ENCODE measurements at places on chromosomes 1 and 21. TPM values are rescaled to one million over a fixed set of nuclear protein-coding genes. Genes with fewer than 3 reads are reported as not detected.

LIPI gene
- not detected for polyA plus RNA-seq

CSMD2 gene
- 7.8 TPM for polyA plus RNA-seq

MIXL1 gene
- not detected for polyA plus RNA-seq

TMEM52 gene
- polyA plus RNA-seq = 6.5 TPM

FCRL3 gene
- polyA plus RNA-seq = not detected

OR2T11 gene
- polyA plus RNA-seq = not detected

UBL4B gene
- polyA plus RNA-seq = 4.9 TPM

SMIM1 gene
- polyA plus RNA-seq = 5.6 TPM

OVAAL gene
- not detected for polyA plus RNA-seq

CR1 gene
- 0.39 TPM for polyA plus RNA-seq

EFNA1 gene
- polyA plus RNA-seq = 16.6 TPM

KRTAP7-1 gene
- polyA plus RNA-seq = not detected

PTPN14 gene
- polyA plus RNA-seq = 2.0 TPM

All from brain (organoid and tissue), 16 donors.